NCI-H1092 (cell line): ENCODE measurements at places on chromosomes 3 and 15.

GRCh38 chr15:38878026-38878425 is 313.4 kb upstream of the RASGRP1 start:
- DNase-seq, result no peak

DNA sequence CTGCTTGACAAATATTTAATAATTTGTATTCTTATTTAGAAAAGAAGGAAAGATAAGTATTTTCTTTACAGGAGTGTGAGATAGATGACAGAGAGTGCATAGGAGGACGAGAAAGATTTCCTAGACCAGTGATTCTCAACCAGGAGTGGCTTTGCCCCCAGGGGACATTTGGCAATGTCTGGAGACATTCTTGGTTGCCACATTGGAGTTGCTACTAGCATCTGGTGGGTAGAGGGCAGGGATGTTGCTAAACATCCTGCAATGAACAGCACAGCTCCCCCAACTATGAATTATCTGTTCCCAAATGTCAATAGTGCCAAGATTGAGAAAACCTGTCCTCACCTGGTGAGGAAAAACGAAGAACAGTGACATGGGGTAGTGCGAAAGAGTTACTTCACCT is 30.8 kb upstream of the MINAR1 start:
- DNase-seq, result no peak

- DNase-seq, result no peak
These were observed 223.6 kb upstream of the GAP43 start for GRCh38 chr3:115399750-115400149.

DNA sequence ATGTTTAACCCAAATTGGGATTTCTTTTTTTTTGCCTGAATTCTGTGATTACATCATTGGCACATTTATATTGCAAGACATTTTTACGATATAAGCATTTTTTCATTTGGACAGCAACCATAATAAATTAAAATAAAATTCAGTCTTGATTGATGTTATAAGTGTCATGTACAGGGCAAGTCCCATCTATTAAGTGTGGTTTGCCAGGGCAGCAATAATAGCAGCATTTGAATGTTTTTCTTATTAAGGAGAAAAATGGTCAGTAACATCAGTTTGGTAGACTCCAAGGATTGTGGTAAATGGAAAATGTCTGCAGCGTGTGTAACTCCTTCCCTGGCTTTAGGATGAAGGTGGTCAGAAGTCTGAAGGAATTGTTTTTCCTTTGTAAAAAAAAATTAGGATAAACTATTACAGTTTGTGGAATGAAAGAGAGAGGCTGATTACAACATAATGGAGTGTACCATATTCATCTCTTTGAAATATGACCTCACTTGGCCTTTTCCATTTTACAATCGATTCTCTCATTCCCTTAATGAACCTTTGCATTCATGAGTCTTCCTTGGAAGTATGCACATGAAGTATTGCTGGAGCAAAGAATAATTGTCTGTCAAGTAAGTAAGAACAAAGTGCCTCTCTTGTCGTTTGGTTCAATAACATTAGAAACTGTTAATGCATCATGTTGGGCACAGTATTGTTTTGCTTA is 405.4 kb upstream of the THRB start:
- DNase-seq, result no peak

GRCh38 chr3:24232784-24233183 is 261.9 kb downstream of the THRB start:
- DNase-seq, result no peak

- no peak for DNase-seq
These were observed 10.5 kb downstream of the BNIP2 start for GRCh38 chr15:59678620-59679019.

- DNase-seq, result no peak
These were observed 29.4 kb downstream of the SLC22A14 start for GRCh38 chr3:38311476-38311875.

- no peak for DNase-seq
These were observed 110.1 kb upstream of the TGFBR2 start for GRCh38 chr3:30496066-30496966.

DNA sequence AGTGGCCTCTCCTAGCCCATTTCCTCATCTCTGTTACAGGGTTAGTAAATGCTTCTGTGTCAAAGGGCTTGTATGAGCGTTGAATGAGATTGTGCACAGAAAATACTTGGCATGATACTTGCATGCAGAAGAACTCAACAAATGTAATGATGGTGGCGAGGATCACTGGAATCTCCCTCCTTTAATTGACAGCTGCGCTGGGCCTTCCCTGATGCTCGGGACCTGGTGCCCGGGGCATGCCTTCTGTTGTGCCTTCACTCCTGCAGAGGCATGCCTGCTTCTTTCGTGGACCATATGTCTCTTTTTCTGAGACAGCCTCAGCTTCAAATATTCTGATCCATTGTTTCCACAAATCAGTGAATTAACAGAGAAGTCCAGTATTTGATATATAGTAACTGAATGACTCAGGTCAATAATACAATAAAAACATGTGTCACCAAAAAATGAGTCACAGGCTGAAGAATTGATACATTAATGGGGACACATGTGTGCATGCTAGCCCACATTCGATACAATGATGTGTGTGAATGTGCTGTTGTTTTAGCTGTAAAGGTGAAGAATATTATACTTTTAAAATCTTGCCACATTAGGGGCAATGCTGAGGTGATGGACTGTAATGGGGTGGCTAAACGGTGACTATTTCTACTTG is 243.3 kb upstream of the TBL1XR1 start:
- DNase-seq, result no peak

- no peak for DNase-seq
These were observed 84.3 kb upstream of the ROPN1 start for GRCh38 chr3:124076235-124076634.

GRCh38 chr3:35638980-35639253 is 408 bp upstream of the ARPP21 start:
- no peak for DNase-seq

DNA sequence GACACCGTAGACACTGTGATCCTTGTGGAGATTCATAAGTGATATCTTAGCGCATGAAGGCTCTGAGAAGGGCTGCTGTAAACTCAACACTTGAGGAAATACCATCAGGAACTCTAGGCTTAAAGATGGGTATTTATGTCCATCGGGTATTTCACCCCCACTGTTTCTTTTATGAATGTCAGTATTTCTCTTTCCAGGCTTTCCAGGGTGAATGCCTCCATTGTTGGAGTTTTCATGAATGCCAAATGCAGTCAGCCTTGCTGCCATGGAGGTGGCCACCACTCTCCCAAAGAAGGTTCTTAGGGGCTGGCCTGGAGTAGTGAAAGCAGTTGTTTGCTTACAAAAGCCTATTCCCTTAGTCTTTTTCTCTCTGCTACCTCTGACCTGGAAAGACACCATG is 259.2 kb downstream of the SLCO3A1 start:
- no peak for DNase-seq

DNA sequence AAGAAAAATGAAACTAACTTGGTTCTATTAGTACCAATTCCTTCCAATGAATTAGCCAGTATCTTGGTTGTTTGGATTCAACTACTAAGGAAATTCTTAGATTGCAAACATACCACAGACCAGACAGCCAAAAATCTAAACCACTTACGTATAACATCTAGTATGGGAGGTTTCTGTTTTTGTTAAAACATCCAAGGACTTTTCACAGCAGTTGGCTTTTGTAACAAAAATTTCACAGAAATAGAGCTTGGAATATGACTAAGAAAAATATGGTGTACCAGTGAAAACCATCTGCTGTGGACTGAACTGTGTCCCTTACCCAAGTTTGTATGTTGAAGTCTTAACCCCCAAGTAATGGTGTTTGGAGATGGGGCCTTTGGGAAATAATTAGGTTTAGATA is 199.2 kb downstream of the OTOL1 start:
- no peak for DNase-seq

DNA sequence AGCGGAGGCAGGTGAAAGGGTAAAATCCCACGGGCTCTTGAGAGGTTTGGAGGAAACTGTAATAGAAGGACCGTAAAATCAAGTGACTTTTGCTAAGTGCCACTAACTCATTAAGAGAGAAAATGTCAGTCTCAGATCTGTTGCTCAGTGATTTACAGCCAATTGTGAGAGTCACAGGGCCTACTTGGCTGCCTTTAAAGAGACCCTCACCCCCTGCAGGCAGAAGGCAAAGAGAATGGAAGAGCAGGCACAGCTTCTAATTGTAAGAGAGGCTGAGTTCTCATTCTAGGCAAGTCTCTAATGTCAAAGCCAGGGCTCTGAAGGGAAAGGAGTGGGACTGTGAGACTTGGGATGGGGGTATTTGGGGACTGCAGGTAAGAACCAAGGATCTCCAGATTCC is 9.3 kb upstream of the SYNM start:
- DNase-seq, result no peak

DNA sequence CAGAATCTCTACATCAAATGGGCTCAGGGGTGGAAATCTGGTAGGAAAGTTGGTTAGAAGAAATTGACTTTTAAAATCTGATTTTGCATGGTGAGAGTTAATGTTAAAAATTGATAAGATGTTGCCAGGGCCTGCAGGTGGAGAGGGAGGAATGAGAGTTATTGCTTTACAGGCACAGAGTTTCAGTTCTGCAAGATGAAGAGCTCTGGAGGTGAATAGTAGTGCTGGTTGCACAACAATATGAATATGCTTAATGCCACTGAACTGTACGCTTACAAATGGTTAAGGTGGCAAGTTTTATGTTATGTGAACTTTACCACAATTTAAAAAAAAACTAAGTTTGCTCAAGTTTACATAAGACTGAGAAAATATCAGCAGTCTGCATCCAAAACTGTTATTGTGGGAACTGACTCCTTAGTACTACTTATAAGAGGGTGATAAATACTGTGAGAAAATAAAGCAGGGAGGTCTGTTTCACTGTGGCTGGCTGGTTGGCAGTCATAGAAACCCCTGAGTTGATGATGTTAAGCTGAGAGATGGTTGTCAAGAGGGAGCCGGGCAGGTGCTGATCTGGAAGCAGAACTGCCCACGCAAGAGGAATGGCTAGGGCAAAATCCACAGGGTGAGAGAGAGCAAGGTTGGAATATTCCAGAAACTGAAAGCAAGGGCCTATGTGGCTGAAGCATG is 144.9 kb downstream of the EDEM1 start:
- no peak for DNase-seq

- no peak for DNase-seq
These were observed 1.7 kb downstream of the FLNB start for GRCh38 chr3:58009749-58010535.

- DNase-seq, result no peak
These were observed at the start of gene TM4SF18 for GRCh38 chr3:149333176-149333859. Gene TM4SF18, minus strand, starts transcription at chr3:149333636. Its CDS starts 254 bp downstream, at chr3:149333382.

DNA sequence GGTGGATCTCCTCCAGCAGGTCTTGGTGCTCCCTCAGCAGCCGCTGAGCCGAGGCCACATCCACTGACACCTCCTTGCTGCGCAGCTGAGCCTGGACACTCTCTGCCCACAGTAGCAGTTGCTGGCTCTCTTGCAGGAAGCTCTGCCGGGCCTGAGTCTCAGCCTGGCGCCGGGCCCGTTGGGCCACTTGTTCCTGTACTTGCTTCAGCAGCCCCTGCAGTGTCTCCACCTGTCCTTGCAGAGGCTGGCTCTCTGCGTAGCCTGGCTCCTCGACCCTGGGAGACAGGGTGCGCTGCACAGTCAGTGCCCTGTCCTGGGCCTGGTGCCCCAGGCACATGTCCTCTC is 15.5 kb downstream of the SPTBN5 start:
- DNase-seq, result peak; percentile 45

DNA sequence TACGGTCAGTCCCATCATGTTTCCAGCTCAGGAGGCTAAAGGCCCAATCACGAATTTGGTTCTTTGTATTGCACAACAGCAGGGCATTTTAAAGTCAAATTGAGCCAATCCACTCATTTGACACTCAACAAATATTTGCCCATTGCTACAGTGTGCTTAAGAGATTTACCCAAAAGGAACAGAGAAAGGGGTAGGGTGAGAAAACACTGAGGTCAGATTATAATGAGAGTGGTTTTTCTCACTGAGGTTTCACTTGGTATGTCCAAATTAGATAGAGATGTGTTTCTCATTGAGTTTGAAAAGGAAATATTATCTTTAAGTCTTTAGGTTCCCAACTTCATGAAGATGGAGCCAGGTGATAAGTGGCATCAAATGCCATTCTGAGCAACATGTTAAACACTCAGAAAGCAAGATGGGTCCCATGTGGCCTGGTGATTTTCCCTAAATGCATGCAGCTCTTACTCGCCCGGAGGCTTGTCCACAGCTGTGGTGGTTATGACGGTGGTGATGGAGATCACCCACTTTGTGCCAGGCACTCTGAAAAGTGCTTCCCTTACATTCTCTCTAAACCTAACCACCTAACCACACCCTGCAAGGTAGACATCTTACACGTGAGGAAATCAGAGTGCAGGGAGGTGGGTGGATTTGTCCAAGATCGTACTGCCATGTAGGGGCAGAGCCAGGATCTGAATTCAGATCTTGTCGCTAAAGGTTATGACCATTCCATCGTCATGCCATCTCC is 31.2 kb upstream of the USP3 start:
- no peak for DNase-seq

- DNase-seq, result no peak
These were observed 6.7 kb downstream of the ZBTB47 start for GRCh38 chr3:42660131-42660715.

GRCh38 chr15:59143281-59143680 is 38.3 kb downstream of the CCNB2 start:
- DNase-seq, result no peak
